ENCODE measurements at places on chromosomes 12 and 14.

GRCh38 chr12:51938726-51939125, 12.8 kb upstream of the ACVR1B start:
- no peak for DNase-seq

- DNase-seq = no peak
These were observed 44.4 kb downstream of the ANO2 start for GRCh38 chr12:5900533-5901205.

DNA sequence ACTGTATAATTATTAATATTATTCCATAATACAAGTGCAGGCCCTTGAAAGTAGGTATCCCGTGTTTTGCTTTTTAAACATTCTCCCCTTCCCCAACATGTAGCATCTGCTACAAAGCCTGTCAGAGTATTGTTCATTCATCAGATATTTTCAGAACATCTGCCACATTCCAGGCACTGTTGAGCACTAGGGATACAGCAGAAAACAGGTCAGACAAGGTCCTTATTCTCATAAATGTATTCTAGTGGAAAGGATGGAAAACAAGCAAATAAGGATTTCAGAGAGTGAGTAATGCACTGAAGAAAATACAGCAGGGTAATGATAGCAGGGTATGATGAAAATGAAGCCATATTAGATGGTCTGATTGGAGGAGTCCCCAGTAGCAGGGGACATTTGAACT, 3.8 kb downstream of the ERP29 start:
- no peak for DNase-seq

DNA sequence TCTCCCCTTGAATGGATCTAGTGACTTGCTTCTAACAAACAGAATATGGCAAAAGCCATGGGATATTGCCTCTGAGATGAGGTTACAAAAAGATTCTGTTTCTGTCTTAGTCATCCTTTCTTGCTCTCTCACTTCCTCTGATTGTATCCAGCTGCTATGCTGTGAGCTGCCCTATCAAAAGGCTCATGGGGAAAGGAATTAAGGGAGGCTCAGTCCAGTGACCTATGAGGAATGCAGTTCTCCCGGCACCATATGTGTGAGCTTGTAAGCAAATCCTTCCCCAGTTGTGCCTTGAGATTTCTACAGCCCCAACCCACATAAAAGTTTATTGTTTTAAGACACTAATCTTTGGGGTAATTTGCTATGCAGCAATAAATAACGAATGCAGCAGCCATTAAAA, 183.1 kb downstream of the KLHL28 start:
- DNase-seq = no peak

DNA sequence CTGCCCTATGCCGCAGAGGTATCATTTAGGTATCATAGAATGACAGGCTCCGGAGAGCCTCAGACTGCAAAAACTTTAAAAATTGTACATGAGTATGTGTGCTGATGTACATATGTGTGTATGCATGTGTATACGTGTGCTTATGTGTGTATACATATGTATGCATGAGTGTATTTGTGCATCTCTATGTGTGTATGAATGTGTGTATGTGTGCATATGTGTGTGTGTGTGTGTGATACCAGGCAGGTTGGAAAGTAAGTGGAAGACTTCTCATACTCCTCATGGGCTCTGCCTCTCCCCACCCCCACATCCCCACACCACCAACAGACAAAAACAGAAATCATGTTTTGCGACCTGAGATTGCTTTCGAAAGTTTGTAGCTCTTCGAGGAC, 621 bp upstream of the TMEM117 start:
- peak; percentile 10 for DNase-seq

DNA sequence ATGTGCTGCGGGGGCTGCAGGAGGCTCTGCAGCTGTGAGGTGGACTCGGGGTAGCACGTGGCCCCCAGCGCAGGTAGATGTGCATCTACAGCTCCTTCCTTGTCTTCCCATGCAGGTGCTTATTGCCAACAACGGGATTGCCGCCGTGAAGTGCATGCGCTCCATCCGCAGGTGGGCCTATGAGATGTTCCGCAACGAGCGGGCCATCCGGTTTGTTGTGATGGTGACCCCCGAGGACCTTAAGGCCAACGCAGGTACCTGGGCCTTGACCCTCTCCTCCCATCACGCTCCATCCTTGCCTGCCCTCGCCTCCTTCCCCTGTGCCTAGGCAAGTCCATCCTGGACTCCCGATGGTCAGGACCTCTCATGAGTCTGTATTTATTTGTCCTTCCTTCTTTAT, 51.4 kb downstream of the ACACB start:
- no peak for DNase-seq

- DNase-seq = peak; percentile 23
These were observed 1.1 kb downstream of the SERPINA1 start for GRCh38 chr14:94387051-94388026.

DNA sequence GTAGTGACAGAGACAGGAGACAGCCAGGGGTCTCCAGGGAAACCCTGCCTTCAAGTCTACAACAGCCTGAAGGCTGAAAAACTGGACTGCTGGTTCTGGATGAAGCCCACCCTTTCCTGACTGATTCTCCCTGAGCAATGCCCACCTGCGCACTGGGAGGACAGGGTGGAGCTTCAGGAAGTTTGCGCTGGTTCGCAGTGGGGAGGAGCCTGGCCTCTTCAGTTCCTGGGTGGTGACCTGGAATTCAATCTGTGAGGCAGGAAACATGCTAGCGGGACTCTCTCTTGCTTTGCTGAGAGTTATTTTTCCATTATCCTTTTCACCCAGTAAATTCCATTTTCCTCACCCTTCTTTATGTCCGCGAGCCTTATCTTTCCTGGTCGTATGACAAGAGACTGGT, 600.8 kb downstream of the TRHDE start:
- no peak for DNase-seq

DNA sequence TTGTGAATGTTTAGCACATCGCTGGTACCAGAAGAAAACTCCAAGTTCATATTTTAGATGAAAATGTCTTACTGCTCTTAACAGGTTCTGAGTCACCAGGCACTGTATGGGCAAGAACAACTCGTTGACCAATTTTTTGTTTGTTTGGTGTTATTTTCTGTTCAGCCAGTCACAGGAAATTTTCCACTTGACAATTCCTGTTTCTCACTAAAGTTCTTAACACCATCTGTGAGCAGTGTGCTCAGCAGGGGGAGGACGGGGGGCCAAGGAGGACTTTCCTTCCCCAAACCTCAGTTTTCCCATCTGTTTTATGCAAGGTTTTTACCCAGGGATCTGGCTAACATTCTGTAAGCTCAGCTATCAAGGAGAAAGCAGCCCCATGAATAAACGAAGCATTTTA, 3.0 kb downstream of the NUAK1 start:
- no peak for DNase-seq

DNA sequence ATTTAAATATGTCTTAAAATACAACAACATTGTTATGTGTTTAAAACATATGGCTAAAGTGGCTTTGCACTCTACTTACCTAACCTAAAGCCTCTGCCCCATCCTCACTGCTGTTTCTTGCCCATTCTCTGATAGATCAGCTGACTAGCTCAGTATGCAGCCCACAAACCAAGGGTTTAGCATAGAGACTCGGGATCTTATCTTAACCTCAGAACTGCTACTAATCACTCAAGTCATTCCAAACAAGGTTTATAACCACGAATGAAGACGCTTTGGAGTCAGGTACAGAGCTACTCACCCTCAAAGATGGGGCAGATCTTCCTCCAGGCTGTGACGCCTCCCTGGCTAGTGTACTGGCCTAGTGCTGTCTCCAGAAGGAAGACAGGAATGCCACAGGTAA, 19.3 kb downstream of the SLC6A13 start:
- DNase-seq = no peak

GRCh38 chr12:24931666-24932405, 17.1 kb downstream of the BCAT1 start:
- DNase-seq = peak; percentile 24

DNA sequence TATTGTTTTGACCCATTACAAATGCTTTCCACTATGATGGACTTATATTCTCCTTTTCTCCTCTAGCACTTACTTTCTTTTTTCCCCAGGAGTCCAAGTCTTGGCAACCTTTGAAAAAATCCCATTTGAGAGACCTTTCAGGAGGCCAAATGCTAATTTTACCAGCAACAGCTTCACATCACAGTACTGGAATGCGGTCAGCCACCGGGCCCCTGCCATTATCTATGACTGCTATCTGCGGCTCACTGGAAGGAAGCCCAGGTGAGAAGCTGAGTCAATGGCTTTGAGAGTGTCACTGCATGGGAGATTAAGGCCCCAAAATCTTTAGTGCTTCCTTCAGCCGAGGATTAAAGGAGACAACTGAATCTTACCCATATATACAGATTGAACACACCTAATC, 64.2 kb downstream of the ERGIC2 start:
- DNase-seq = no peak
